ENCODE measurements at places on chromosomes 3 and 15. TPM values are rescaled to one million over a fixed set of nuclear protein-coding genes. Genes with fewer than 3 reads are reported as not detected.

Gene ACP3
- total RNA-seq, result 21.8 TPM

Gene ZMYND10
- 0.89 TPM for total RNA-seq

Gene HRG
- total RNA-seq, result not detected

Gene PGBD4
- total RNA-seq, result 0.79 TPM

Gene KBTBD13
- total RNA-seq, result 0.30 TPM

Gene IL17RE
- 6.3 TPM for total RNA-seq

Gene SYNPR
- 0.20 TPM for total RNA-seq

Gene KLF15
- total RNA-seq, result 5.9 TPM

Gene CPNE4
- total RNA-seq, result 0.20 TPM

Gene RNU5B-1
- under 0.01 TPM for total RNA-seq

Gene HDGFL3
- 11.7 TPM for total RNA-seq

Gene LNP1
- 3.4 TPM for total RNA-seq

Gene TXNRD3
- 13.6 TPM for total RNA-seq

Gene MEGF11
- total RNA-seq, result 0.30 TPM

Gene TTLL13
- total RNA-seq, result not detected

Gene ARPP21
- total RNA-seq, result 8.1 TPM

Gene SEMA3F
- 23.3 TPM for total RNA-seq

Gene SLC51B
- not detected for total RNA-seq

Gene CPB1
- total RNA-seq, result 8.7 TPM

Gene SPSB4
- total RNA-seq, result 3.8 TPM

Gene IGF2BP2
- 39.1 TPM for total RNA-seq

Gene ZBED2
- 1.4 TPM for total RNA-seq

Gene MUC4
- 0.30 TPM for total RNA-seq

Gene OR5K2
- not detected for total RNA-seq

Gene SLC28A2
- total RNA-seq, result not detected

Gene ZNF80
- total RNA-seq, result not detected

Gene RAMAC
- total RNA-seq, result 32.2 TPM

Gene AMOTL2
- 46.8 TPM for total RNA-seq

Gene P2RY13
- 3.0 TPM for total RNA-seq

Gene FMN1
- total RNA-seq, result 11.5 TPM

Gene TNNC1
- 98.9 TPM for total RNA-seq

Gene CLRN1
- total RNA-seq, result not detected

Gene TGM5
- 4.1 TPM for total RNA-seq

Gene LSMEM2
- 2.7 TPM for total RNA-seq

Gene C3orf85
- total RNA-seq, result not detected

Gene ALDH1A2
- total RNA-seq, result 3.9 TPM

Gene ANKUB1
- total RNA-seq, result not detected

Gene TRMT10C
- 33.2 TPM for total RNA-seq

Gene WDR72
- total RNA-seq, result 0.69 TPM

Gene CSPG5
- total RNA-seq, result 1.2 TPM

Gene NR1I2
- 0.10 TPM for total RNA-seq

Gene PXYLP1
- 24.2 TPM for total RNA-seq

All from skin of body (tissue), 3 donors.